AG09309 (cell line): ENCODE measurements at places on chromosomes 4 and X.

DNA sequence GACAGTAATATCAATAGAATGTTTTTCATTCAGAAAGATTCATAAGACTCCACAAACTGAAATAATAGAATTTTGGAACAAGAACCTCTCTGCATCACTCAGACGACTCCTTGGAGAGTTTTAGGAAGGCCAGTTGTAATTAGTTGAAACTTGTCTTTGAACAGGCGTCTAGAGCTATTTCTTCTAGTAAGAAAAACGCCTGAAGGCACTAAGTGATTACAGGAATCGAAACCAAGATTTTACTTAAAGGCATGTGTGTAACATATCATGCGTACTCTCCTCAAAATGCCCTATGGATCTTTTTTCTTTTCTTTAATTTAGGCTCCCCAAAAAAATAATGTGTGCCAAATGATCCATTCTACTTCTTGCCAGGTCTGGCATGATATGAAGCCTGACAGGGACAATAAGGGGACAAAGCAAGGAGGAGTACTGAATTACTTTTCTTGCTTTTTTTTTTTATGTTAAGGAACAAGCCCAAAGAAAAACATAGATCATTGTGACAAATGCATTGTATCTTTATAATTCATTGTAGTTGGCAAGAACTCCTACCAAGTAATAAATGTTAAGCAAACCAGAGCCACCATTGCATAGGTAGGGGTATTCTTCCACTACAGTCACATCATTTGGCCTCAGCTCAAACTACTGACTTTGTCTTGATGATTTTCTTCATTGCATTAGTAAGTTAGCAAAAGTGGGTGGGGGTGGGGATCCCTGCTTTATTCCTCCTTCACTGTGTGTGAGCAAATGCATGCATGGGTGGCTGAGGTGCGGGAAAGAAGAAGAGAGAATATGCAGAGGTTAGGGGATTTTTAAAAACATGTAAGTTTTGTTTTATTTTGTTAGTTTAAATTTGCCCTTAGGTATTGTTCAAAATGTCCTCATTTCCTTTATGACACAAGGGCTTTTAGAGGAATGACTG is 79.9 kb upstream of the ATOH1 start:
- DNase-seq = no peak

DNA sequence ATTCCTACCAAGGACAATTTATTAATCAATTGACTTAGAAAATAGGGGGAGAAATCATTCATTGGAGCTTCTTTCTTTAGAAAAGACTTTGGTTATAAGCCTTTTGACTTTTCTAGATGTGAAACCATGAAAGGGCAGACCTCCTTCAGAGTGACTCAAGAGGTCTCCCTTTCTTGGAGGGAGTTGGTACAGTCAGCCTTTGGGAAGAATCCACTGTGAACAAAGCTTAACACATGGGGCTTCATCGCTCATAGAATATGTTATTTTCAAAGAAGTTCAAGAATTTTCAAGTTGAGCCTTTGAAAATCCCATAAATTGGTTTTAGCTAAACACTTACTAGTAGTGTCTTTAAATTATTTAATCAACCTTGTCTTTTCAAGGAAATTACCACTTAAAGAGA is 28.0 kb downstream of the RIPPLY1 start:
- no peak for DNase-seq

DNA sequence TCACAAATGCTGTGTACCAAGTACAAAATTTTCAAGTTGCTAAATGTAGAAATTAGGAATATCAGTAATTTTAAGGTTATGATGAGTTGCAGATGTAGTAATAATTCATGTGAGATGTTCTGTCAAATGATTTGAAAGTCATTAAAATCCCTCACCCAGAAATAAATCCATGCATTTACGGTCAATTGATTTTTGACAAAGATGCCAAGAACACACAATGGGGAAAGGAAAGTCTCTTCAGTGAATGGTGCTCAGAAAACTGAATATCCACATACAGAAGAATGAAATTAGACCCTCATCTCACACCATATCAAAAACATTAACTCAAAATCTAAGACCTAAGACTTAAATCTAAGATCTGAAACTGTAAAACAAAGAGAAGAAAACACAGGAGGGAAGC is 12.9 kb upstream of the BMPR1B start:
- no peak for DNase-seq

GRCh38 chrX:40474205-40474626 is 106.6 kb upstream of the ATP6AP2 start:
- no peak for DNase-seq

DNA sequence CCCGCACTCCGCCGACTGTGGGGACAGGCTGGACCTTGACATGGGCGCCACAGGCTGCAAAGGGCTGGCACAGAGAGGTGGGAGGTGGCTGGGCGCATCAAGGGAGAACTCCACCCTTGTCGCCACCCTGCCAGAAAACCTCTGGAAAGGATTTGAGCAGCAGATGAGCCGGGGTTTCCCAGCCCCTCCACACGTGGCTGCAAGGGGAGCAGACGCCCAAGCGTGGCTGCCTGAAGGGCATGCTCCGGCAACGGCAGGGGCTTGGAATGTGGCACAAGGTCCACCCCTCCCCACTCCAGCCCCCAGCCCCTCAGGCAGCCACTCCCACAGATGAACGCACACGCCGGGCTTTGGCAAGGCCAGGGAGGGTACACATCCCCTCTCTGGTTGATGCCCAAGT is 4.6 kb downstream of the BGN start:
- DNase-seq = no peak

GRCh38 chr4:70801265-70801809 is 38.4 kb downstream of the GRSF1 start:
- DNase-seq = no peak
